ENCODE measurements at places on chromosomes 3 and 15.

GRCh38 chr15:84804005-84804900 lies 12.9 kb upstream of the ALPK3 start:
- DNase-seq, result no peak
- H3K27ac ChIP-seq, result no peak overlapping the region
- H3K4me1 ChIP-seq, result no peaks in the 10 kb centered on the region
- H3K4me3 ChIP-seq, result no peak overlapping the region
- peaks cover 45% of the 10 kb centered on the region for H3K36me3 ChIP-seq

- peak overlapping the region; percentile 3 for H3K4me3 ChIP-seq
- H3K27me3 ChIP-seq, result peaks cover 43% of the 10 kb centered on the region
- no peak for DNase-seq
- no peaks in the 10 kb centered on the region for H3K36me3 ChIP-seq
- H3K4me1 ChIP-seq, result peaks cover 9% of the 10 kb centered on the region
Observed at GRCh38 chr3:190322604-190323245, 479 bp upstream of the CLDN1 start.

DNA sequence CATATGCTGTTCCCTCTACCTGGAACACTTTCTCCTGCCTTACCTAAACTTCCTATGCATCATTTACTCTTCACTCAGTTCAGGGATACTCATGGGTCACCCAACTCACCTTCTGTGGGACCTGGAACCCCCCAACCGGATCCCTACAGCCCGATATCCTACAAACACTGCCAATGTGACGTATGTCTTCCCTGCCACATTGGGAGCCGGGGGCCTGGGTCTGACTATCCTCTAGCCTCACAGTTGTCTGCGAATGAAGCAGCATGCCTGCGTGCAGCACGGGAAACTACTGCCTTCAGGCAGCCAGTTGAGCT lies 405 bp downstream of the NPRL2 start:
- DNase-seq, result no peak
- peak overlapping the region; percentile 96 for H3K4me3 ChIP-seq
- H3K36me3 ChIP-seq, result peaks cover 56% of the 10 kb centered on the region
- peak overlapping the region; percentile 99 for H3K27ac ChIP-seq

GRCh38 chr3:1117843-1118473 lies 25.1 kb downstream of the CNTN6 start:
- no peaks in the 10 kb centered on the region for H3K4me1 ChIP-seq
- H3K27me3 ChIP-seq, result no peaks in the 10 kb centered on the region
- no peaks in the 10 kb centered on the region for H3K36me3 ChIP-seq
- no peak overlapping the region for H3K4me3 ChIP-seq
- H3K27ac ChIP-seq, result no peak overlapping the region

DNA sequence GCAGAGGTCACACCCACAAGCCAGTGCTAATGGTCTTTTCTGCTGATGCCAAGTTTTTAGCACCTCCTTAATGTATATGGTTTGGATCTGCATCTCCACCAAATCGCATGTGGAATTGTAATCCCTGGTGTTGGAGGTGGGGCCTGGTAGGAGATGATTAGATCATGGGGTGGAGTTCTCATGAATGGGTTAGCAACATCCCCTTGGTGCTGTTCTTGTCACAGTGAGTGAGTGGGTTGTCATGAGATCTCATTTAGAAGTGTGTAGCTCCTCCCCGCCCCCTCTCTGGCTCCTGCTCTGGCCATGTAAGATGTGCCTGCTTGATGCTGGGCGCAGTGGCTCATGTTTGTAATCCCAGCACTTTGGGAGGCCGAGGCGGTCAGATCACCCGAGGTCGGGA lies 37.3 kb upstream of the KLHL6 start:
- no peaks in the 10 kb centered on the region for H3K27me3 ChIP-seq
- no peak overlapping the region for H3K27ac ChIP-seq
- peaks cover 13% of the 10 kb centered on the region for H3K4me1 ChIP-seq
- H3K36me3 ChIP-seq, result no peaks in the 10 kb centered on the region

- peaks cover 24% of the 10 kb centered on the region for H3K4me1 ChIP-seq
- H3K36me3 ChIP-seq, result peaks cover 70% of the 10 kb centered on the region
- no peak for DNase-seq
- no peaks in the 10 kb centered on the region for H3K27me3 ChIP-seq
- no peak overlapping the region for H3K4me3 ChIP-seq
Observed at GRCh38 chr3:52694528-52695189, 8.8 kb downstream of the GNL3 start.

GRCh38 chr15:28861031-28861534 lies 12.6 kb upstream of the GOLGA6L7 start:
- no peaks in the 10 kb centered on the region for H3K36me3 ChIP-seq
- no peaks in the 10 kb centered on the region for H3K4me1 ChIP-seq
- H3K27me3 ChIP-seq, result no peaks in the 10 kb centered on the region
- H3K27ac ChIP-seq, result no peak overlapping the region

GRCh38 chr3:126986001-126986400 lies 3.1 kb downstream of the PLXNA1 start:
- no peak for DNase-seq
- no peaks in the 10 kb centered on the region for H3K36me3 ChIP-seq
- H3K27me3 ChIP-seq, result peaks cover 2% of the 10 kb centered on the region
- H3K27ac ChIP-seq, result no peak overlapping the region
- H3K4me3 ChIP-seq, result no peak overlapping the region

- H3K4me3 ChIP-seq, result no peak overlapping the region
- peaks cover 72% of the 10 kb centered on the region for H3K36me3 ChIP-seq
- H3K4me1 ChIP-seq, result peaks cover 63% of the 10 kb centered on the region
- H3K27ac ChIP-seq, result no peak overlapping the region
Observed at GRCh38 chr3:156551746-156552145, 3.2 kb downstream of the SSR3 start.

DNA sequence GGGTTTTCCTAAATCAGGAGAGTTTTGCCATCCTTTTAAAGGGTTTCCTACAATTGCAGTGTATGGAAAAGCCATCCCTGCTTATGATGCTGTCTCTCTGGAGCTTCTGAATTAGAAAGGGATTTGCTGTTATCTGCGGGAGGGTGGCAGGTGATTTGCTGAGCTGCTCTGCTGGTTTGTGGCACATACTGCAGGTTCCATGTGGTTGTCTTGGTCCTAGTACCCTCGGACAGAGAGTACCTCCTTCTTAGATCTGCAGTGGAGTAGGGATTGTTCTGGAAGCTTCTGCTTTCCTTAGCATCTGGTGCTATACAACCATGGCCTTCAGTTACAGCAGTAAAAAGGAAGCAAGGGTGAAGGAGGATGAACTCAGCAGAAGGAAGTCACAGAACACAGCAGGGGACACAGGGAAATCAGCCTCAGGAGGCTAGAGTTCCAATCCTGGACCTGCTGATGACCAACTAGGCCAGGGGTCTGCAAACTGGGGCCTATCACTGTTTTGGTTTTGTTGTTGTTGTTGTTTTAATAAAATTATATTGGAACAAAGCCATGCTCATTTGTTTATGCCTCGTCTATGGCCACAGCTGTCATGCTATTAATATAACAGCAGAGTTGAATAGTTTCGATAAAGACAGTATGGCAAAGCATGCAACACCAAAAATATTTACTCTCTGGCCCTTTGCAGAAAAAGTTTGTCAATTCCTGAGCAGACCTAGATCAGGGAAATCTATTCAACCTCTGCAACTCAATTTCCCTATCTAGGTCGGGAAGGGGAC lies 39.5 kb downstream of the STARD5 start:
- H3K27me3 ChIP-seq, result no peaks in the 10 kb centered on the region
- peaks cover 10% of the 10 kb centered on the region for H3K36me3 ChIP-seq
- H3K27ac ChIP-seq, result peak overlapping the region; percentile 63
- no peak overlapping the region for H3K4me3 ChIP-seq

- H3K27ac ChIP-seq, result no peak overlapping the region
- DNase-seq, result peak; percentile 21
- no peaks in the 10 kb centered on the region for H3K4me1 ChIP-seq
- no peaks in the 10 kb centered on the region for H3K27me3 ChIP-seq
- H3K4me3 ChIP-seq, result no peak overlapping the region
Observed at GRCh38 chr3:117526470-117527079, 817.0 kb downstream of the TUSC7 start.

DNA sequence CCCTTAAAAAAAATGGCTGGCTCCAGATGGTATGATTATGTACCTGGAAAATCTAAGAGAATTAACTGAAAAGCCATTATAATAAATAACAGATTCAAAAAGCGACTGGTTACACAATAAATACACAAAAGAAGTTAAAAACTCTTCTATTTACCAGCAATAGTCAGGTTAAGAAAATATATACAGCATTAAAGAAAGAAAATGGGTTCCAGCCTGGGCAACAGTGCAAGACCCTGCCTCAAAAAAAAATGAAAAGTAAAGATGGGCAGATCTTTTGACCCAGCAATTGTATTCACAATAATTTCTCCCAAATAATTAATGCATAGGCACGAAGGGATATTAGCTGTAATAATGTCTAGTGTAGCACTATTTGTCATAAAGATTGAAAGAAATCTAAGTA lies 8.7 kb downstream of the TBC1D5 start:
- peaks cover 41% of the 10 kb centered on the region for H3K4me1 ChIP-seq
- H3K27ac ChIP-seq, result no peak overlapping the region
- no peak for DNase-seq

DNA sequence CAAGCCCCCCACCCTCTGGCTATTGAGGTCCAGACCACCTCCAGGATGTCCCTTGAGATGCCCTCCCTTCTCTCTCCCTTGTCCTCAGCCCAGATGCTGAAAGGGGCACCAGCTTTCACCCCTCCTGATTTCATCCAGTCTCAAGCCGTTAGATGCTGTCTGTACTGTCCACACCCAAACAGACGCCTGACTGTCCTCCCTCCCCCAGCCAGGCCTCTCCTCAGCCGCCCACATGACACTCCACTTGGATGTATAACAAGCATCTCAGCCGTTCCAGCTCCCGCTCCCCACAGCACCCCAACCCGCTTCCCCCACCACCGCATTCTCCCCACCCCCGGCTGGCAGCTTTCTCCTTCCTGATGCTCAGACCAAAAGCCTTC lies 25.0 kb upstream of the CYP11A1 start:
- no peaks in the 10 kb centered on the region for H3K27me3 ChIP-seq
- H3K4me1 ChIP-seq, result peaks cover 72% of the 10 kb centered on the region
- no peaks in the 10 kb centered on the region for H3K36me3 ChIP-seq
- peak overlapping the region; percentile 80 for H3K27ac ChIP-seq
- DNase-seq, result no peak
- no peak overlapping the region for H3K4me3 ChIP-seq

DNA sequence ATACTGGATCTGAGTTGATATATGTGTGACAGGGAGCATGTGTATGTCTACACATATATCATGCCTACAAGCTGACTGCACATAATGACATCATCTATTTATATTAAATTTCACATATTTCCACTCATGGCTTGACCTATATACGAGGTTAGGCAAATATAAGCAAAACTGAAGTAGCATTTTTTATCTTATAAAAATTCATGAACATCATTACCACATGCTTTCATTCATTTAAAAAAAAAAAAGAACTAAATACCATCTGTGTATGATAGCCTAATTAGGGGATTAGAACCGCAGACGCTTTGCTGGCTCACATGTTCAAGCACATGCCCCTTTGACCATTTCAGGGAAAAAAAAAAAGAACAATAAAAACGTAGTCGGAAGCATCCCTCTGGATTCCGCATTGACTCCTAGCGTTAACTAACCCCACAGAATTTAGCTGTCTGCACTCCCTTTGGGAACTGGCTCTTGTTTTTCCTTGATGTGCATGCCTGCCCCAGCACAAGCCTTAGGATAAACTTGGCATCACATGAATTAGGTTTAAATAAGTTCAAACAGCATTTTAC lies 888.4 kb downstream of the ROBO1 start:
- H3K27me3 ChIP-seq, result no peaks in the 10 kb centered on the region
- H3K27ac ChIP-seq, result no peak overlapping the region
- H3K4me1 ChIP-seq, result no peaks in the 10 kb centered on the region

- H3K27ac ChIP-seq, result no peak overlapping the region
- H3K36me3 ChIP-seq, result no peaks in the 10 kb centered on the region
- no peaks in the 10 kb centered on the region for H3K4me1 ChIP-seq
- no peak for DNase-seq
- no peak overlapping the region for H3K4me3 ChIP-seq
- no peaks in the 10 kb centered on the region for H3K27me3 ChIP-seq
Observed at GRCh38 chr3:64918989-64919388, 231.2 kb upstream of the ADAMTS9 start.

GRCh38 chr3:99607151-99607550 lies 31.2 kb upstream of the COL8A1 start:
- H3K27ac ChIP-seq, result no peak overlapping the region
- H3K36me3 ChIP-seq, result no peaks in the 10 kb centered on the region
- no peak overlapping the region for H3K4me3 ChIP-seq
- no peak for DNase-seq

DNA sequence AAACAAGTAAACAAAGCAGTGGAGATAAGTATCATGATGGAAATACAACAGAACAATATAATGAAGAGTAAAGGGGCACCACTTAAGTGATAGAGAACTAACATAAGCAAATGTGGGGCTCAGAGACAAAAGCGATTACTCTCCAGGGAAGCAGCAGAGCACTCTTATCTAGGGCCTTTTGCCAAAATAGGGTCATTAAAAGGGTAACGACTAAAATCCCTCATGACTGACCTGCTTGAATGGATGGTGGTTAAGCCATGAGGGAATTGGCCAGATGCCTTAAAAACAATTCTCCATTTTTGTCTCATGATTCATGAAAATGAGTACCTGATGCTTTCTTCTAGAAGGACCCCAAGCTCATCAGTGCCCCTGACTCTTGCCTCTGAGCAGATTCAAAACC lies 3.2 kb upstream of the SLC7A14 start:
- no peak for DNase-seq
- peaks cover 32% of the 10 kb centered on the region for H3K27me3 ChIP-seq
- H3K4me1 ChIP-seq, result no peaks in the 10 kb centered on the region
- H3K4me3 ChIP-seq, result no peak overlapping the region
- H3K36me3 ChIP-seq, result no peaks in the 10 kb centered on the region

DNA sequence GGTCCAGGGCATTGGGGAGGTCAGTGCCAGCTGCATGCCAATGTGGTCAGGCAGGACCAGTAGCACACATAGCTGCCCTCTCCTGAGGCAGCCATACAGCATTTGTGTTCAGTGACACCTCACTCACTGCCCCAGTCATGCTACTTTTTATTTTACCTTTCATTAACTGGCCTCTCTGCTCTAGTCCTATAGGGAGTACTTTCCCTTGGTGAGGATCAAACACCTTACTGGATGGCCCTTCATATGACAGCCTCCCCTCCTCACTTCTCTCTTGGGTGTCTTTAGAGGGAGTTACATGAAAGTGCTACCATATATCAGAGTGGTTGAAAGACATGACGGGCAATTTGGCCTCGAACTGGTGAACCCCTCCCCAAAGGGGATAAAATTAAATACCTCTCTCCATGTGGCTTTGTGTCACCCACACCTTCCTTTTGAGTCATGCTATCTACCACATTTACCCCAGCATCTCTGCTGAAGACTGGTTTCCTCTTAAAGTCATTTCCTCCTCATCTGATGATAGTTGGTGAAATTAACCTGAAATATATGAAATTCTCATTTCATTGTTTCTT lies 17.6 kb downstream of the RLBP1 start:
- H3K4me1 ChIP-seq, result peaks cover 44% of the 10 kb centered on the region
- peaks cover 4% of the 10 kb centered on the region for H3K27me3 ChIP-seq
- H3K4me3 ChIP-seq, result peak overlapping the region; percentile 60
- peak overlapping the region; percentile 81 for H3K27ac ChIP-seq

GRCh38 chr3:152113992-152114651 lies 154.6 kb upstream of the MBNL1 start:
- DNase-seq, result no peak
- no peak overlapping the region for H3K4me3 ChIP-seq
- H3K36me3 ChIP-seq, result no peaks in the 10 kb centered on the region
- H3K4me1 ChIP-seq, result no peaks in the 10 kb centered on the region
- peaks cover 10% of the 10 kb centered on the region for H3K27me3 ChIP-seq

GRCh38 chr3:44439499-44440295 lies 37.8 kb downstream of the ZNF445 start:
- peaks cover 54% of the 10 kb centered on the region for H3K36me3 ChIP-seq
- no peaks in the 10 kb centered on the region for H3K27me3 ChIP-seq
- peak; percentile 88 for DNase-seq
- H3K27ac ChIP-seq, result peak overlapping the region; percentile 96
- peaks cover 44% of the 10 kb centered on the region for H3K4me1 ChIP-seq
